ENCODE measurements at places on chromosomes 2 and 18. TPM values are rescaled to one million over a fixed set of nuclear protein-coding genes. Genes with fewer than 3 reads are reported as not detected.

Gene BOK
- 2.5 TPM for total RNA-seq

Gene DNAJB2
- total RNA-seq: 27.0 TPM

Gene TRIM43
- 0.66 TPM for total RNA-seq

Gene PHLPP1
- total RNA-seq: 4.5 TPM

Gene BOLL
- total RNA-seq: 0.05 TPM

Gene IGFBP2
- total RNA-seq: 189 TPM

Gene MARCHF7
- 118 TPM for total RNA-seq

- no peaks in the 10 kb centered on the region for H3K27me3 ChIP-seq
- no peak for DNase-seq
- H3K4me3 ChIP-seq: no peak overlapping the region
- no peaks in the 10 kb centered on the region for H3K4me1 ChIP-seq
These were observed 38.8 kb upstream of the SP3 start for GRCh38 chr2:174003720-174004695.

GRCh38 chr2:223062396-223062795 is 10.4 kb downstream of the KCNE4 start:
- no peak overlapping the region for H3K27ac ChIP-seq
- H3K27me3 ChIP-seq: no peaks in the 10 kb centered on the region
- no peaks in the 10 kb centered on the region for H3K4me1 ChIP-seq
- H3K36me3 ChIP-seq: no peaks in the 10 kb centered on the region
- DNase-seq: no peak

DNA sequence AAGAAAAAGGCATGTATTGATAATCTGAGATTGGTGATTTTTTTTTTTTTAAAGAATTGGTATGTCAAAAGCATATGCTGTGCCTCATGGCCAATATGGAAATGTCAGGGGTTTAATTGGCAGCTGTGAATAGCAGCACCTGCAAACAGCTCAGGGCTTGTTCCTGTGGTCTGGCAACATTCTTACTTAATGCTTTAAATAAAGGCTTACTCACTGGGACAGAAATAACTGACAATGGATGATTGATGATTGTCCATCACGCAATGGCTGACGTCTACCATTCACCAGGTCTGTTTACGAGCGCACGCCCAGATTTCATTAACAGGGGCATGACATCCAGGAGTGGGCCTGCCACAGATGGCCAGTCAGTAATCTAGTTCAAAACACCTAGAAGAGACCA is 66.7 kb downstream of the ETAA1 start:
- H3K27ac ChIP-seq: no peak overlapping the region
- H3K4me1 ChIP-seq: no peaks in the 10 kb centered on the region
- no peak overlapping the region for H3K4me3 ChIP-seq
- peak; percentile 6 for DNase-seq

DNA sequence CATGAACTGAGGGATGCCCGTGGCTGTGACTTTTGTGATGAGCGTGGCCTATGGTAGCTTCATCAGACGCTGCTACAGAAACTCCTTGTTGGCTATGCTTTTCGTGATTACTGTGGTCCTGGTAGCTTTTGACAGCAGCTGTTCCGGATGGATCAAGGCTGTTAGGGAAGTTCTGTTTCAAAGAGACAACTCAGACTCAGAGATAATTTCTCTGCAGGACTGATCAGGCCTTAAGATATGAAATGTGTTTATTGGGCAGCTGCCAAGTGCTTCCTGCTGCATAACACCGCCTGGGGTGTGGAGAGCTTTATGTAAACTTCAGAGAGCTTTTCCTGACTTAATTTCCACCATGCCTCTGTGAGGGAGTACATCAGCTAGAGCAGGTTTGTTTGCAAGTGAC is 243.8 kb downstream of the TSN start:
- DNase-seq: no peak
- H3K4me1 ChIP-seq: peaks cover 27% of the 10 kb centered on the region
- H3K4me3 ChIP-seq: no peak overlapping the region
- no peaks in the 10 kb centered on the region for H3K27me3 ChIP-seq

GRCh38 chr2:3864943-3865865 is 161.8 kb downstream of the DCDC2C start:
- no peak overlapping the region for H3K4me3 ChIP-seq
- no peaks in the 10 kb centered on the region for H3K27me3 ChIP-seq
- H3K27ac ChIP-seq: no peak overlapping the region
- DNase-seq: no peak
- no peaks in the 10 kb centered on the region for H3K4me1 ChIP-seq

DNA sequence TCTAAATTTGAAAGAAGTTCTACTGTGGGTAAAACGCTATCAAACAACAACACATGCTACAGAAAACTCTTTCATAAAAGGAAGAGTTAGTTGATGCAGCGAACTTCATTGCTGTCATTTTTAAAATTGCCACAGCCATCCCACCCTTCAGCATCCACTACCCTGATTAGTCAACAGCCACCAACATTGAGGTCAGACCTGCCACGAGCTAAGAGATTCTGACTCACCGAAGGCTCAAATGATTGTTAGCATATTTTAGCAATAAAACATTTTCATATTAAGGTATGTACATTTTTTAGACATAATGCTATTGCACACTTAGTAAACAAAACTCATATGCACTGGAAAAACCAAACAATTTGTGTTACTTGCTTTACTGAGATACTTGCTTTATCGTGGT is 347.1 kb downstream of the CLIP4 start:
- no peak overlapping the region for H3K4me3 ChIP-seq
- no peak for DNase-seq
- no peaks in the 10 kb centered on the region for H3K4me1 ChIP-seq
- no peaks in the 10 kb centered on the region for H3K36me3 ChIP-seq

GRCh38 chr18:60018618-60019462 is 119.0 kb downstream of the PMAIP1 start:
- no peaks in the 10 kb centered on the region for H3K36me3 ChIP-seq
- H3K27me3 ChIP-seq: no peaks in the 10 kb centered on the region
- H3K4me3 ChIP-seq: no peak overlapping the region
- no peak for DNase-seq
- H3K27ac ChIP-seq: no peak overlapping the region

GRCh38 chr2:133315280-133315679 is 253.0 kb downstream of the NCKAP5 start:
- H3K27me3 ChIP-seq: no peaks in the 10 kb centered on the region
- no peak overlapping the region for H3K4me3 ChIP-seq
- DNase-seq: no peak
- no peaks in the 10 kb centered on the region for H3K4me1 ChIP-seq
- H3K27ac ChIP-seq: no peak overlapping the region
- no peaks in the 10 kb centered on the region for H3K36me3 ChIP-seq

GRCh38 chr2:137942833-137943677 is 21.2 kb upstream of the HNMT start:
- no peak overlapping the region for H3K4me3 ChIP-seq
- H3K4me1 ChIP-seq: no peaks in the 10 kb centered on the region
- no peak overlapping the region for H3K27ac ChIP-seq
- DNase-seq: no peak

GRCh38 chr2:18988631-18989232 is 369.7 kb downstream of the OSR1 start:
- H3K36me3 ChIP-seq: no peaks in the 10 kb centered on the region
- H3K4me1 ChIP-seq: no peaks in the 10 kb centered on the region
- no peak overlapping the region for H3K27ac ChIP-seq
- no peak overlapping the region for H3K4me3 ChIP-seq
- H3K27me3 ChIP-seq: no peaks in the 10 kb centered on the region
